Stimulated activated CD4-positive, alpha-beta T cell treated with anti-CD3 and anti-CD28 coated beads, Interleukin-1b, Interleukin-23, amount 100 ng/mL, for 4 hours (primary cell): ENCODE measurements at places on chromosomes 1 and 21.

- DNase-seq: no peak
Observed at GRCh38 chr1:231638647-231639046, 12.1 kb downstream of the DISC1 start.

- no peak for DNase-seq
Observed at GRCh38 chr1:223208164-223209076, 65.4 kb upstream of the TLR5 start.

- no peak for DNase-seq
Observed at GRCh38 chr1:25560001-25560400, 16.6 kb downstream of the LDLRAP1 start.

GRCh38 chr21:25891596-25891995, 156.8 kb downstream of the GABPA start:
- DNase-seq: no peak
